AG20443 (cell line): ENCODE measurements at places on chromosomes 2 and 18.

- no peak for DNase-seq
Measured at GRCh38 chr2:61125123-61125710, 36.8 kb upstream of the C2orf74 start.

- DNase-seq: peak; percentile 19
Measured at GRCh38 chr2:157476953-157477709, 33.2 kb upstream of the CYTIP start.

DNA sequence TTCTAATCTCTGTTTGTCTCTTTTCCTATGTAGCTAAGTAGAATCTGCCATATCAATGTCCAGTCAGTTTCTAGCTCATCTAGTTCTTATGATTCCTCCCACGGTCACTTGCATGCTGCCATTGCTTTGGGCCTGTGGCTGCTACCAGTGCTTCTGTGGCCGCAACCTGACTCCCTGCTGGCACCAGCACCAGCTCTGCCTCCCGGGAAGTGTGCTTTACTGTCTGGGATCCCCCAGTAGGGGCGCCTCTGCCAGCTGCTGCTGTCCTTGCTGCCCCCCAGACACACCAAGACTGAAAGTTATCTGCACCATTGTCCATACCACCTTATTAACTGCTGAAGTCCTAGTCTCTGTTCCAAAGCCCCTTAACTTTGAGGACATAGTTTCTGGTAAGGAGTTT lies 56.3 kb downstream of the RAPGEF4 start:
- DNase-seq: no peak

DNA sequence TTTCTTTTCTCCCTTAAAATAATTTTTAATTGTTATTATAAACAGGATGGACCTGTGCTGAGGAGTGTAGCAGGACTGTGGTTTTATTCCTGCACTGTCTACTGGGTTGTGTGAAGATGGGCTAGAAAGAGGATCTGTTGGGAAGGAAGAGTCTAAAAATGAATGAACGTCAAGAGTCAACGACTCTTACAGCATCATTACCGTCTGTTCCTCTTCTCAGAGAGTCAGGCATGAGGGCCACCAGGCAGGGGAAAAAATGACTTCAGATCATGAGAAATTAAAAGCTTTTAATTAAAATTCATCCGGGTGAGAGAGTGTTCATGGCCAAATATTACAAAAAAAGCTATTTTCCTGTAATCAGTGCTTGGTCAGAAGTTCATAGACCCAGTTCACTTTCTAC lies 32.6 kb downstream of the SRSF7 start:
- DNase-seq: no peak

DNA sequence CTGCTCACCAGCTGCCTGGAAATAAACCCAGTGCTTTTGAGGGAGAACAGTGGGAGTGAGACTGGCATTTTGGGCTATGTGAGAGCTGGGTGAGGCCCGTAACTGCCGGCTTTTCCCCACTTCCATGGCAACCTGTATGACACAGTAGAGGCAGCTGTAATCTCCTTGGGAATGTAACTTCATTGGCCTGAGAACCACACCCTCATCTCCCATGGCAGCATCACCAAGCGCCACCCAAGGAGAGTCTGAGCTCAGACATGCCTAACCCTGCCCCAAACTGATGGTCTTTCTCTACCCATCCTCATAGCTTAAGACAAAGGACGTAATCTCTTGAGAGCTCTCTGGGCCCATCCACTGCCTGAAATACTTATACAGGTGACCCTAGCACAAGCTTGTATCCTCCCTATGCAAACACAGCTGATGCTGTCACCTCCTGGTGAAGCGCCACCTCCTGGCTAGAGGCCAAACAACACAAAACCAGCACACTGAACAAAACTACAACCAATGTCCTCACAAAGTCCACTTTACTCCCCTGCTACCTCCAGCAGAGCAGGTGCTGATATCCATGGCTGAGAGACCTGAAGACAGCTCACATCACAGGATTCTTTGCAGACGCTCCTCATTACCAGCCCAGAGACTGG lies 763.4 kb upstream of the NRXN1 start:
- DNase-seq: no peak

GRCh38 chr2:53356291-53356905 lies 411.2 kb upstream of the CHAC2 start:
- no peak for DNase-seq

DNA sequence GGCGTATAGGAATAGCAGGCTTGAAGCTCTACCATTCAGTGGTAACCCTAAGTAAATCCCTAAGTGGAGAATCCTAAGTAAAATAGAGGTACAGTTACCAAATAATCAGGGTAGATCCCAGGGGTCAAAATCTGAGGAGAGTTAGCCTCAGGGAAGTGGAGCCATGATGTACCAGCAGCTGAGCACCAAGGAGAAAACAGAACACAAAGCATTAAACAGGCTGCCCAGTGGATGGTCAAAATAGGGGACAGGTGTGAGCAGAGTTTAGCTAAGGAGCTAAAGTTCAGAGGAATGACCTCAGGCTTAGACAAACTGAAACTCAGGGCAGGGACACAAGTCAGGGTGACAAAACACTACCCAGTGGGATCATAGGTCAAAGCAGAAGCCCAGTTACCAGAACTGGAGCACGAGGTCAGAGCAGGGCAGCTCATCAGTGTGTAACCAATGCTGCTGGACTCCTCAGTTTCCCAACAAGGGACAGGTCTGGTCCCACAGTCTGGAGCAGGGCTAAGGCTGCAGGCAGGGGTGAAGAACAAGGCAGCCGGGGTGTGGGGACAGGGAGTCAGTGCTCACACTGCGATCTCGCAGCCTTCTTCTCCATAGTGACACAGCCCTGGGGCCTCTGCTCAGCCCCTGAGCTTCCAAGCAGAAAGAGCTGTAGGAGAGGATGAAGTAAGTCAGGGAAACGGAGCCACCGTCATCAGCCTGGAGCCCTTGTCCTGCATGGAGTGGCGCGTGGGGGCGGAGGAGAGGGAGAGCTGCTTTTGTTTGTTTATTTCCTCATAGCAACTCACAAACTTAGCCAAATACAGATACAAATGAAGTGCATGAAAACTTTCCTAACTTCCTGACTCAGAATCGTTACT lies 264.0 kb downstream of the MREG start:
- DNase-seq: peak; percentile 81

- peak; percentile 82 for DNase-seq
Measured at GRCh38 chr18:48777026-48777743, 173.6 kb downstream of the SMAD7 start.

DNA sequence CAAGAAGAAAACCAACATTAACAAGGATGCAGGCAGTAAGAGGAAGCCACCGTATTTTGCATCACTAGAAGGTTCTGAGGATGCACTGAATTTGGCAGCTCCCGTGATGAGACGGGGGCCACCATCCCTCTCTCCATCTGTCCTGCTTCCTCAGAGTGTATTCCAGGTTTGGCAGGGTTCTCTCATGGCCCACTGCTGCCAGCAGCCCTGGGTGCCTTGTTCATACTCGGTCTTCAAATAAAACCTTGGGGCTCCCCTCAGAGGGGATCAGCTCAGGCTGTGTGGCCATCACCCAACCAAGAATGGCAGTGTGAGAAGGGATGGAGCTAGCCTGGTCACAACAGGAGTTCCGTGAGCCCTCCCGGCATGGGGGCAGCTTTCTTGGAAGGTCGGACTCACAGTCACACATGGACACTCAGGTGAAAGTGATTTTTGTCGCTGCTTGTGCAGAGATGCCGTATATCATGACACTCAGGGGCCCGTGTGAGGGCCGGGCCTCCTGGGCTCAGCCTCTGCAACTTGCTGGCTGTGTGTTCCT lies 12.8 kb upstream of the MBP start:
- no peak for DNase-seq

- DNase-seq: no peak
Measured at GRCh38 chr2:184679219-184680018, 81.1 kb downstream of the ZNF804A start.

GRCh38 chr2:240768216-240768615 lies 51.8 kb downstream of the KIF1A start:
- no peak for DNase-seq

DNA sequence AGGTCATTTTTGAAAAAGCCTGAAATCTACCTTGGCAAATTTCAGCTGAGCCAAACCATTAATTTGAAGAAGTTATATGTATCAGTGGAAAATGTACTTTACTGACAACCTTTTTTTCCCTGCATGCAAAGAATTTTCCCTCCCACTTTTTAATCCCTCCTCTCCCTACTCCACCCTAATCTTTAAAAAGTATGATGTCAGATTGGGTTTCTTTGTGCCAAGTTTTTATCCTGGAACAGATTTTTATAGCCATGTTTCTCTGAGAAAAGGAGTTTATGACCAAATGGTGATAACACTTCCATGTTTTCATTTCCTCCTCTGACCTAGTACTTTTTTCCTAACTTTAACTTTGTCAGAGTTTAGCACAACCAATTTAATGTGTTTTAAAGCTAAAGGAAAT lies 250.3 kb upstream of the FOSL2 start:
- peak; percentile 30 for DNase-seq

GRCh38 chr2:238899386-238899785 lies 51.5 kb downstream of the TWIST2 start:
- no peak for DNase-seq

DNA sequence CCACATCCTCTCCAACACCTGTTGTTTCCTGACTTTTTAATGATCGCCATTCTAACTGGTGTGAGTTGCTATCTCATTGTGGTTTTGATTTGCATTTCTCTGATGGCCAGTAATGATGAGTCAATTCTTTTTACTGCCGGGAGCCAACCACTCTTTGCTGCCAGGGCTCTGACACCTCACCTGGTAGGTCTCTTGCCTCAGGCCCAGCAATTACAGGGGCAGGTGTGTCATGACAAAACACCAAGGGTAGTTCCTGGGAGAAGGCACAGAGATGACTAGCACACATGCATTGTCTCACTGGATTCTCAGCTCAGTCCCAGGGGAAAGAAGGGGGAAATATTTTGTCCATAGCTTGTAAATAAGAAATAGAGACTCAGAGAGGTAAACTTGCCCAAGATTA lies 122.3 kb downstream of the CHST9 start:
- no peak for DNase-seq

DNA sequence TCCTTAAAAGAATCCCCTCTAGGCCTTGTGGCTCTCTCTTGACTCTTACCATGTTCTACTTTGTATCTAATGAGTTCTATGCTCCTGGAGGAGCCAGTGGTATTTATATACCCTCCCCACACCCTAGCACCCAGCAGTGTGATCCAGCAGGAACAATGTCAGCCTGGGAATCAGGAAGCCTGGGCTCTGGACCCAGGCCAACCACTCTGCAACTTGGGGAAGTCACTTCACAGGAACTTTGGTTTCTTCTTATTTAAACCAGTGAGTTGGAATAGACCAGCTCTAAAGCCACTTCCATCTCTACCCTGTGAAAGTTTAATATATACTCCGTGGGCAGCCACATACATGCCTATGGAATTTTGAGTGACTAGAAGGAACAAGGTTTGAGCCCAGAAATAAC lies 11.6 kb upstream of the SPTBN1 start:
- no peak for DNase-seq

DNA sequence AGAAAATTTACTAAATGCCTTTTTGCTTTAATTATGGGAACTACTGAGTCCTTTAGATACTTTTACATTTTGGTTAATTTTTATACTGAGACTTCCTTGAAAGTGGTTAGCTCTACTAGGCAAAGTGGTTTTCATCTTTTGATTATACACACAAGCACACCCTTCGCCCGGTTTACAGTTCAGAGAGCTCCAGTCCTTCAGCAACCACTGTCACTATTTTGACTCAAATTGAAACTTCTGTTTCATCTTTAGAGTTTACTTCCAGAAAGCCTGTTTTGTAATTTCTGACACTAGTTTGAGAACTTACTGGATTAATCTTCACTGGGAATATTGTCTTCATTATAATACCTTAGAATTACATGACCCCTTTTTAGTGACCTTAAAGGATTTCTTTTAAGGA lies 140.3 kb upstream of the FOSL2 start:
- no peak for DNase-seq

- DNase-seq: no peak
Measured at GRCh38 chr2:211930331-211930730, 608.3 kb downstream of the ERBB4 start.

DNA sequence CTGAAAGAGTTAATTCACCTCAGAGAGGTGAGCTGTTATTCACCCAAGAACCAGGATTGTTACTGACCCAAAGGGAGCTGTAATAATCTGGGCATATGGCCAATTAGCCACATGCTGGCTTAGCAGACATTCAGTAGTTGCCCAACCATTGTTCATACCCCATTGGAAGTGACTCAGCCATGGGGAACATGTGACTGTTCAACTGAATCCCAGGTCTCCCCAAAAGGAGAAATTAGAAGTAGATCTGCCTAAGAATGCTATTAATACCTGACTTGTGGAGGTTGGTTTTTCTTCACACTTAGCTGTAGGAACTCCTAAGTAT lies 272.6 kb upstream of the UBE2E3 start:
- peak; percentile 67 for DNase-seq

DNA sequence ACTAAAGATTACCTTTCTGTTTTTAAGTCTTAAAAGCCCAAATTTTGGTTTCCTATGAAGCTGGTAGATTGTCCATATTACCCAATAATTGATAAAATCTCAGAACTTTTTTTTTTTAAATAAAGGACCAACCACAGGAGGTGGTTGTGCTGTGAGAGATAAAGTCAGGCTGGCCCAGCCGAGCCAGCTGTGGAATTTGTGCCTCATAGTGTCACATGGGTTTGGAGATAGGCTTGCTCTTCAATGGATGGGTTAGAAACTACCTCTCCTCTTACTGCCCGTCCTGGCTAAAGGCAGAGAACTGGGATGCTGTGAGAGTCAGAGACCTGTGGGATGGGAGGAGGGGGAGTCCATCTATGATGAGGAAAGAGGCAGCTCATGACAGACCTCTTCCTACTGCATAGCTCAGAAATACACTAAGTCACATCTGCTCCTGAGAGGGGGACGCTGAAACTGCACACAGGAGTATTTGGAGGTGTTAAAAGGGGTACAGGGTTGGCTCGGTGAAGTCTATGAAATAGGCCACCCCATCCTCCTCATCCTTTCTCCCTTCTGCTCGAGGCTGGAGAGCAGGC lies 99.7 kb upstream of the MGAT4A start:
- peak; percentile 3 for DNase-seq

DNA sequence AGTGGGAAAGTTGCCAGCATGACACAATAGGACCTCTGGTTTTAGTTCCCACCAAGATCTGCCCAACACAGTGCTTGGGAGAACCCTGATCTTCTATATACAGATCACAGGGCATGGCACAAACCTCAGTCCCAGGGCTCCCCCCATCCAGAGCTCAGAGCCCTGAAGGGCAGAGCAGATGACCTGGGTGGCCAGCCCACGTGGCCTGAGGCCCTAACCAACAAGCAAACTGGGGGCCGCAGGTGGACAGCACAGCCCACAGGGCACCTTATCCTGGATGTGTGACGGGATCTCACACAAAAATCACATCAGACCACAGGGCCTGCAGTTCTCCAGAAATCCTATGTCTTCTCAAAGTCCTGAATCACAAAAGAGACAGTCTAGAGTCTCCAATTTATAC lies 34.7 kb downstream of the CRACDL start:
- DNase-seq: no peak
